CD8-positive, alpha-beta memory T cell (primary cell): ENCODE measurements at places on chromosomes 7 and 10.

GRCh38 chr10:124236136-124236535, 142.7 kb upstream of the CHST15 start:
- no peak for DNase-seq

- DNase-seq = no peak
These were observed 162.2 kb upstream of the BMPER start for GRCh38 chr7:33742999-33743587.

- DNase-seq = no peak
These were observed 64.8 kb downstream of the SMURF1 start for GRCh38 chr7:99079104-99079503.

DNA sequence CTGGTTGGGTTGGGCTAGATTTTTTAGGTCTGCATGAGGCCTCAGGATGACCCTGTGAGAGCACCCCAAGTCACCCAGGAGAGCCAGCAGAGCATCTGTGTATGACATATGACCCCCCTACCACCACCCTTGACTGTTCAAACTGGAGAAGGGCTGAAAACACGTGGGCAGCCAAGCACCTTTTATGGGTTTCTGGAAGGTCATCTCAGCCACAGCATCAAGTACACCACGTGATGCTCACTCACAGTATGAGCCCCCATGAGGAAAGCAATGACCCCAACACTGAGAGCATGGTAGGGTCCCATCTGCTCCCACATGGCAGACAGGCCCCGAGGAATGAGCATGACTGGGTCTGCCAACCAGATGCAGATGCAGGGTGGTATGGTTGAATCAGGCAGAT, 149.4 kb upstream of the GDF10 start:
- DNase-seq = no peak

DNA sequence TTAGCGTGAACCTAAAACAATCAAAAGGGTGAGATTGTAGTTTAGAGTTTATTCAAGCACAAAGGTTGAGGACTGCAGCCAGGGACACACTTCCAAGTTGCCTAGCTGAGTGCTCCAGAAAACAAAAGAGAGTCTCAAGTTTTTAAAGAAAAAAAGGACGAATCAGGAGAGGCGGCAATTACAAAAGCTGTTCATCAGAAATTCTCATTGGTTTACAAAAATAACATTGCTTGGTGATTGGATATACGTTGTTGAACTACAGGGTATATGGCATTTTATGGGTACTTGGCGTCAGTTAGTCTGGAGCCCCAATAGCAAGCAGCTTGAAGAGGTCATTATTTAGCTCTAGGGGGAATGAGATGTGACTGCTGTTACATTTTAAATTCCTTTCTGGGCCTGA, 11.5 kb downstream of the ZNF438 start:
- DNase-seq = no peak

GRCh38 chr10:27344568-27345454, 104.2 kb upstream of the ACBD5 start:
- no peak for DNase-seq

DNA sequence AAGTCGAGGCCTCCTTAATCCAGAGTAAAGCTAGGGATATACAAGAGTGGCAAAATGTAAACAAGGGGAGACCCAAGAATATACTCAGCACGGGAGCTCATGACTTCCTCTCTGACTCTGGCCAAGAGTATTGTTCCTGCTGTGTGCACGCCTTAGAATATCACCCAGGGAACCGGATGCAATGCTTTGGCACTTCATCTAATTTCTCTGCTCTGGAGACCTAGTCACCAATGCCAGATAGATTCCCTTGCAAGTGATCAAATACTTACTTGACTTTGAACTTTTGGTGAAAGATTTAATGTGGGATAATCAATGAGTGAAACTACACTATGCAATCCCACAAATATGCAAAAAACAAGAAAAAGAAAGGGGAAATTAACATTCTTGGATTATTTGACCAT, 695.5 kb downstream of the INHBA start:
- no peak for DNase-seq

DNA sequence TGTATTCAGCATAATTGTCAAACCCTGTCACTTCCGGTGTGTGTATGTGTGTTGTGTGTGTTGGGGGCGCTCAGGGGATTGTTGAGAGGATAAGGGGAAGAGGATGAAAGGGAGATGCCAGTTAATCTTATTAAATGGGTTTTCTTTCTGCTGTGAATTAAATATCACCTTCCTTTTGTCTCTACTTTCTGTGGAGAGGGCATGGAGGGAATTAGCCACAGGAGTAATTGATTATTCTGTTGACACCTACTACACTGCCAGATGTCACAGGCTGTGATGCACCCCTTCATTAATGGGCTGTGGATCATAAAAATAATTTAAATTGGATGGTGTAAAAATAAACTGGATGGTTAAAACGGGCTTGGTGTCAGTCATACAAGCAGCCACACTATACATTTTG, 311.9 kb downstream of the MDFIC start:
- DNase-seq = no peak

DNA sequence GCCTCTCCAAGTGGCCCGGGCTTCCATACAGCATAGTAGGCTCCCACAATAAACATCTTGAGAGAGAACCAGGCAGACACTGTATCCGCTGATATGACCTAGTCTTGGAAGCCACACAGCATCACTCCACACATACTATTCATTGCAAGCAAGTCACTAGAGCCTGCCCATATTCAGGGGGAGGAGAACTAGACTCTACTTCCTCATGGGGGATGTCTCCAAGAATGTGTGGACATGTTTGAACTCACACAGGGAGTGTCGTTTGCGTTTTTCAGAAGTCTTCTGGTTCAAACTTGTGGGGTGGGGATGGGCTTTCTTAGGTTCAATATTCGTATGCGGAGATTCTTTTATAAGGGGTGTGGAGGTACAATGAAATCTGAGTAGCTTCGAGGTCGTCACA, 232.6 kb upstream of the HABP2 start:
- DNase-seq = no peak

DNA sequence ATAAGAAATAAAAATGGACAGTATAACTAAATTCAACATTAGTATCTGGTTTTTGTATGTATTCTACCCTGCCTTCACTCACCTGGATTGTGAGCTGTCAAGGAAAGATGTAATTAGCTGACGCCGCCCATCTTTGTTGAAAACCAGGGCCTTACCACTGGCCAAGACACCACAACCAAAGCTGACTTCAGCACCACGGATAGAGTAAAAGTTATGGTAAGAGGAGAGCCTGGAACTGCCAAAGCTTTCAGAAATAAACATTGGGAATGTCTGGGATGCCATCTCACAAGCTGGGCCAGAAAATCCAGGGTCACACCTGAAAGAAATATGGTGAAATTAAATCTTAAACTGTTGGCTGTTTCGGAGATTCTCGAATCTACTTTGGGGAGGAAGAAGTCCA, 190.1 kb upstream of the SLC26A5 start:
- DNase-seq = no peak

GRCh38 chr10:89352802-89353201, 25.0 kb downstream of the IFIT3 start:
- DNase-seq = no peak

DNA sequence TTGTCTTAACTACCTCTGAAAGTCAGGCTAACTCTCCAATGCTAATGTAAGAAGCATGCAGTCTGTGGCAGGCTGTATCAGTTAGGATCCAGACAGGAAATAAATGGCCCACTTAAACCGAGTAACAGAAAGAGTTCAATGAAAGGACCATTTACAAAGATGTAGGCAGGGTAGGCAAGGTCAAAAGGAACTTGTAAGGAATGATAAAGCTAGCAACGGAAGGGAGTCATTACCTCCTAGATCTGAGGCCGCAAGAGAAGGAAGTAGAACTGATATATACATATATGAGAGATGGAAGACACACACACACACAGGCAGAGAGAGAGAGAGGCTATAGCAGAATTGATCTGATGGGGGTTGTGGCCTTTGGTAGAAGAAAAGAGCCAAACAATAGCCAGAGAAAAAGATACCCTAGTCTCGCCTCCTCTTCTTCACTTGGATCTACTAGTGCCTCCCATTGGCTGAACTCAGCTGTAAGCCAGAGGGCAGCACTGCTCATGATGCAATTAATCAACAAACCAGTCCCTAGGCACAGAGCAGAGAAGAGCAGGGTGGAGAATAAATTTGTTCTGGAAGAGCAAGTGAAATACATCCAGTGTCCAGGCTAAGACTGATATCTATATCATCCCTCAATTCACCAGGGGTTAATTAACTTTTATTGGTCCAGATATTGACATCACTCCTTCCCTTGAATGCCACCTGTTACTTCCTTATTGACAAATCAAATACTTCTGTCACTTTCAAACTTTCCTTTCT, 91.2 kb downstream of the LSMEM1 start:
- DNase-seq = no peak

- no peak for DNase-seq
These were observed 13.7 kb upstream of the DNTT start for GRCh38 chr10:96290368-96291133.

DNA sequence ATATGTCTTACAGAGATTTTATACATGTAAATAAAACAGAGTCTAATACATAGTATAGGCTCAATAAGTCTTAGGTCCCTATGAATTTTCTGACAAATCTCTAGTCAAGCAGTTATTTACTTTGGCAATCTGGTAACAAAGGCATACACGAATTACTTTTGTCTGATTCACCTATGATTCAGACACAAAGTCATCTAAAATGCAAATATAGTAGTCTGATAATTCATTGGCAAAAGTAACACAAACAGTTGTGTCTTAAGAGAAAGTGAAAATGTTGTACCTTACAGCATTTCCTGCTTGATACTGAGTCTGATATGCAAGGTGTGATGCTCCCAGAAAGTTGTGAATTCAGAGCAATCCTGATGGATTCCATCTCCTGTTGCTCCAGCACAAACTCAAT, 209.4 kb upstream of the PRSS1 start:
- no peak for DNase-seq

- no peak for DNase-seq
These were observed 117.0 kb upstream of the RET start for GRCh38 chr10:42959833-42960232.

GRCh38 chr7:121297843-121298242, 31.0 kb upstream of the WNT16 start:
- no peak for DNase-seq

DNA sequence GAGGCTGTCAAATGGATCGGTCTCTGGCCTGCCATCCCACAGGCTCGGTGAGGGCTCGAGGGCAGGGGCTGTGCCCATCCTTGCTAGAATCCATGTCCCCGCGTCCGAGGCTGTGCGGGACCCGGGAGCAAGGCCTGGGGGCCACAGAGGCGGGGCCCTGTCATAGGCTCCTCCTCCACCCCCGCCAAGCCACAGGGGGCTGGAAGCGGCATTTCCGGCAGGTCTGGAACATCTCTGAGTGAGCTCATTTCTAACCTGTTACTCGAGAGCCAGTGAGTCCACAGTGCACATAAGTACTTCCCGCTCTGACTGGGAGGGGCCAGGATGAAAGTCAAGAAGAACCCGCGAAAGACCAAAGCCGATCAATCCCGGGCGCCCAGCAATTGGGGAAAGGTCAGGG, 57.6 kb downstream of the NKX6-2 start:
- DNase-seq = no peak

GRCh38 chr10:132941640-132942051, 724 bp downstream of the CFAP46 start:
- no peak for DNase-seq

- DNase-seq = no peak
These were observed 27.4 kb upstream of the EGR2 start for GRCh38 chr10:62843600-62843999.

DNA sequence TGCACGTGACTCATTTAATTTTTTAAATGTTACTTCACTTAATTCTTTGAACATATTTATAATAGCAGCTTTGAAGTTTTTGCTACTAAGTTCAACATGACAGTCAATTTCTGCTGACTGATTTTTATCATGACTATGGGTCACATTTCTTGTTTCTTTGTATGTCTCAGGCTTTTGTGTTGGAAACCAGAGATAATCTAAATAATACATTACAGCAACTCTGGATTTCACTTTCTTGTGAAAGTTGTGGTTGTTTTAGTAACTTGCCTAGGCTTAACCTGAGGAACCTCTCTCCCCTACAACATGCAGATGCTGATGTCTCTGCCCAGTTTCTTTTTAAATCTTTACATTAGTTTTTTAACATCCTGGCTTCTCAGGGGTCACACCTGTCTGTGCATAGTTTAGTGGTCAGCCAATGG, 180.8 kb downstream of the CCDC71L start:
- no peak for DNase-seq

DNA sequence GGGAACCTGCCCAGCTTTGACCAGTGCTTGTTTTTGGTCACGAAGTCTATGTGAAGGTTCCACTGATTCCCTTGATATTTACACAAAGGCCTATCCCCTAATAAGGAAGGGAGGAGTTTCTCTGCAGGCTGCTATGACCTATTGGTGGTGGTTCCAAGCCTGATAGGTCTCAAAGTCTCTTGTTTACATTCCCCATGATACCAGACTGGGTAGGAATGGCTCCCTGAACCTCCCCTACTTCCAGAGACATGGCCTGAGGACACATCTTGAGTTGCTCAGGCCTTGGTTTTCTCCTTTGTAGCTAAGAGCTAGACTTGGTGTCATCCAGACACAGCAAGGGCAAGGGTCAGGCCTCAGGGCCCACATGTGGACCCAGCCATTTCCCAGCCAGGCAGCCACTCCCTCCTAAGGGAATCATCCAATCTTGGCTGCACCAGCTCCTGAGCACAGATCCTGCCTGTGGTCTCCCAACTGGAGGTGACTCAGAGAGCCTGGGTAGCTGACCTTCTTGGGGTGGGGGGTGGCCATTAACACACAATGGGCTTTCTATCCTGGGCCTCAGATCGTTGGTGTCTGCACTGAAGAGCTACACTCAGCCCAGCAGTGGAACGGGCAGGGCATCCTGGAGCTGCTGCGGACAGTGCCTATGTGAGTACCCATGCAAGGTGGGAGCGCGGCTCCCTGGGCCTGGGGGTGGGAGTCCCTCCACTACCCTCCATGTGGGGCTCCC, 51.0 kb upstream of the TRIM8 start:
- no peak for DNase-seq

DNA sequence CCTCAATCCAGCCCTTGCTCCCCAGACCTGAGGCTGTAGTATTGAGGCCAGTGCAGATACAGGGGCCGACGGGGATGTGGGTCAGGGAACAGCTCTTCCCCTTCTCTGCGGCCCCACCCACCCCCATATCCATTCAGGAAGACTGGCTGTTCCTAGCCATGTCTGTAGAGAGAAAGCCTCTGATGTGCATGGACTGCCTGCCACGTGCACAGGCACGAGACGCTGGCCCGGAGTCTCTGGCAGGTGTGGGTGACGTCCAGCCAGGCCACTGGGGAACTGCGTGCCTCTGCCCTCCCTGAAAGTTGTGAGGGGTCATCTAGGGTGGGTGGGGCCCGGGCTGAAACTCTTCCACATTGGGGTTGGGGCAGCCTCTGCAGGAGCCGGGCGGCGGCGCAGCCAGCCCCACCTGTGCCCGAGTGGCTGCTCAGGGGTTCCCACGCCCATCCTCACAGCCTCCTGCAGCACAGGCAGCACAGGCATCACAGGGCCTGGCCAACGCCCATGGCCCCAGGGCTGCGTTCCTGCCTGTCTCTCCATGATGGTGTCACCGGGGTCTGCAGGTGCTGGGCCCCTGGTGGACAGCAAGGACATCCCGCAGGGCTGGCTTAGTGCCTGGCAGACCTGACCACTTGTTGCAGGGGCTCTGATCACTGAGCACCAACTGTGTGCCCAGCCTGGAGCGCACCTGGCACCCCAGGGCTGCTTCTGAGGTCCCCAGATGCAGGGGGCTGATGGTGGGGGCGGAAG, 27.5 kb downstream of the MICALL2 start:
- DNase-seq = no peak
